ENCODE measurements at places on chromosomes 3 and 15.

GRCh38 chr3:149494759-149495580, 20.5 kb downstream of the TM4SF4 start:
- no peak for DNase-seq

DNA sequence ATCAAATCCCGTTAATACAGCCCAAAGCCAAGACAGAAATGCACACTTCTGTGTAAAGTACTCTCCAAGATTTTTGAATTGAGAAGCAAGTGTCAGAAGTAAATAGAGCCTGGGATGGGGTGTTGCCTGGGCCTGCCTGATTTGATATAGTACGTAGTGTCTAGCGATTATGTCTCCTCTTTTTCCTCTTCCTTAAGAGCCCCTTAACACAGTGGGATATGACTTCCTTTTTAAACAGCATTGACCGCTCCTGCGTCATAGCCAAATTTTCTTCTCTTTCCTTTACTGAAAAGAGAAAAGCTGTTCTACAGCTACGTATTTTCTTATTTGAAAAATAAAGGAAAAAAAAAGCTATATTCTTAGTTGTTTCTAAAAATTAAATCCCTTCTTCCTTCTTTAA, 97.7 kb downstream of the PLCL2 start:
- DNase-seq, result no peak

GRCh38 chr3:167709690-167710089, 25.0 kb downstream of the PDCD10 start:
- no peak for DNase-seq

- no peak for DNase-seq
These were observed 19.5 kb upstream of the CAV3 start for GRCh38 chr3:8713901-8714759.

GRCh38 chr15:31799715-31800321, 230.5 kb upstream of the CHRNA7 start:
- no peak for DNase-seq

- DNase-seq, result no peak
These were observed 87.7 kb downstream of the LSM3 start for GRCh38 chr3:14266361-14266760.

- DNase-seq, result no peak
These were observed 30.1 kb upstream of the TFRC start for GRCh38 chr3:196111939-196112386.

- no peak for DNase-seq
These were observed 311.8 kb upstream of the TRIM42 start for GRCh38 chr3:140365872-140366697.

- no peak for DNase-seq
These were observed 48.1 kb downstream of the MAGEF1 start for GRCh38 chr3:184663756-184664155.

- no peak for DNase-seq
These were observed 51.1 kb downstream of the PSMD6 start for GRCh38 chr3:63972196-63972595.

GRCh38 chr3:119729996-119730395, 27.2 kb downstream of the CFAP91 start:
- no peak for DNase-seq

- no peak for DNase-seq
These were observed 96.3 kb downstream of the SOX2 start for GRCh38 chr3:181808053-181808452.

- no peak for DNase-seq
These were observed 5.0 kb upstream of the NCBP2 start for GRCh38 chr3:196947136-196947859.

- DNase-seq, result no peak
These were observed 13.0 kb upstream of the RAMAC start for GRCh38 chr15:82972990-82973389.

DNA sequence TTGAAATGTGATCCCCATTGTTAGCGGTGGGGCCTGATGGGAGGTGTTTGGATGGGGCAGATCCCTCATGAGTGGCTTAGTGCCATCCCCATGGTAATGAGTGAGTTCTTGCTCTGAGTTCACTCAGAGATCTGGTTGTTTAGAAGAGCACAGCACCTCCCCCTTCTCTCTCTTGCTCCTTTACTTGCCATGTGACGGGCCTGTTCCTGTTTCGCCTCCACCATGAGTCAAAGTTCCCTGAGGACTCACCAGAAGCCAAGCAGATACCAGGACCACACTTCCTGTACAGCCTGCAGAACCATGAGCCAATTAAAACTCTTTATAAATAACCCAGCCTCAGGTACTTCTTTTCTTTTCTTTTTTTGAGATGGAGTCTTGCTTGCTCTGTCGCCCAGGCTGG, 46.6 kb downstream of the ANP32A start:
- DNase-seq, result no peak

DNA sequence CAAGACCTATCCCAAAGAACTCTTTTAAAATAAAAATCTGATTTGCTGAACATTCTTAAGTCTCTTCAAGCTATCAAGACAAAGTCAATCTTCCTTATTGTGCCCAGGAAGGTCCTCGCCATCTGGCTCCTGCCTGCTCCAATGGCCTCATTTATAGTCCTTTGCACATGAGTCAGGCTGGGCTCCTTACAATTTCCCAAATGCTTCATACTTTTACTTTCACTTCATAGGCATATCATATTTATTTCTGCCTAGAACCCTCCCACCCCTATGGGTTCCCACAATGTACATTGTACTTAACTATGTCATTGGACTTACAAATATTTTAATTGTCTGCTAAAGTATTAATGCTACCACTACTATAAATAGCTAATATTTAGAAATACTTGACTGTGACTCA, 9.1 kb downstream of the THRB start:
- no peak for DNase-seq

DNA sequence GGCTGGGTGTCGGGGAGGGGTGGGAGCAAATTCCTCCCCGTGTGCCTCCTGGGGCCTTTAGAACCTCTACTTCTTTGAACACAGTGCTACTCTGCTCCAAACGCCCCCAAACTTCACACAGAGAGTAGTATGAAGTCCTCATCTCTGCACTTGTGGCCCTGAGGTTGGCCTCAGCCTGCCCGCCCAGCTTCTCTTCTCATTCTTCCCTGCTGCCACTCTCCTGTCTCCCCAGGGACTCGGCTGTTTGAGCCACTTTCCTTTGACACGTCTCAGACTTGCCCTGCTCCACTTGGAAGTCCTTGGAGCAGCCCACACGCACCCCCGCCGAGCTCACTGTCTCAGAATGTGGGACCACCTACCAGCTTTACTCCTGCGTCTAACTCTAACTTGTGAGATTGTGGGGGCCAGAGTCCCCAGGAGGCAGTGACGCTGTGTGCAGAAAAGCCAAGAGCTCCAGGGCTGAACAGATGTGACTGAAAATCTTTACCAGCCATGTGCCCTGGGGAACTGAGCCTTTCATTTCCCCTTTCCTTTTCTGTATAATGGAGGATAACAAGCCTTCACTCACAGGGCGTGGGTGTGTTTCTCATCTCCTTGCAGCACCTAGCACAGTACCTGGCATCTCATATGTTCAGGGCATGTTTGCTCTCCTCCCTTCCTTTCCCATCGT, 233.6 kb upstream of the CTDSPL start:
- DNase-seq, result no peak

- DNase-seq, result no peak
These were observed 74.5 kb downstream of the RAB7A start for GRCh38 chr3:128800241-128801187.

Measured in tibial nerve (tissue), 4 donors.